Mammary microvascular endothelial cell (primary cell): ENCODE measurements at places on chromosomes 4 and X. TPM values are rescaled to one million over a fixed set of nuclear protein-coding genes. Genes with fewer than 3 reads are reported as not detected.

CLDN22 gene
- total RNA-seq = not detected in 2 replicates

DOK7 gene
- not detected in 2 replicates for total RNA-seq

CLRN2 gene
- total RNA-seq = not detected in 2 replicates

TBX22 gene
- not detected in 2 replicates for total RNA-seq

AKAP4 gene
- not detected in 2 replicates for total RNA-seq

CT83 gene
- not detected in 2 replicates for total RNA-seq

CACNA1F gene
- total RNA-seq = not detected in 2 replicates

MAGEA9B gene
- total RNA-seq = not detected in 2 replicates

DGKK gene
- total RNA-seq = not detected in 2 replicates

STAP1 gene
- not detected in 2 replicates for total RNA-seq

ARX gene
- total RNA-seq = not detected in 2 replicates

CENPVL3 gene
- total RNA-seq = not detected in 2 replicates

PLK4 gene
- 16.3 and 17.4 TPM in 2 replicates for total RNA-seq

INTU gene
- 1.6 and 1.7 TPM in 2 replicates for total RNA-seq

KIAA1210 gene
- total RNA-seq = not detected in 2 replicates

SUPT20HL2 gene
- not detected in 2 replicates for total RNA-seq

H2BW2 gene
- not detected in 2 replicates for total RNA-seq

CNGA1 gene
- total RNA-seq = not detected in 2 replicates

CDKL5 gene
- total RNA-seq = 1.5 and 1.9 TPM in 2 replicates

PCDH10 gene
- 0.25 and 0.33 TPM in 2 replicates for total RNA-seq

CT45A10 gene
- total RNA-seq = not detected in 2 replicates

AGTR2 gene
- not detected in 2 replicates for total RNA-seq

ABCG2 gene
- 5.3 and 6.0 TPM in 2 replicates for total RNA-seq

ADAMTS3 gene
- total RNA-seq = 0.80 and 0.94 TPM in 2 replicates

PDGFC gene
- total RNA-seq = 2.9 and 4.0 TPM in 2 replicates

HHIP gene
- total RNA-seq = 52.4 and 79.0 TPM in 2 replicates

CXorf49 gene
- not detected in 2 replicates for total RNA-seq

PHEX gene
- total RNA-seq = 0.34 and 0.40 TPM in 2 replicates

HSD17B10 gene
- 64.2 and 86.7 TPM in 2 replicates for total RNA-seq

HEPH gene
- total RNA-seq = 0.20 and 1.5 TPM in 2 replicates

VGLL1 gene
- not detected in 2 replicates for total RNA-seq

CSTF2 gene
- 35.5 and 36.0 TPM in 2 replicates for total RNA-seq

HOPX gene
- 25.9 and 27.2 TPM in 2 replicates for total RNA-seq

HPSE gene
- total RNA-seq = 6.9 and 7.1 TPM in 2 replicates

SOX3 gene
- not detected in 2 replicates for total RNA-seq

ADH1B gene
- not detected in 2 replicates for total RNA-seq

CCDC160 gene
- not detected in 2 replicates for total RNA-seq

ADRA2C gene
- total RNA-seq = 0.27 TPM in 1 of 2 replicates, not detected in the other

PPA2 gene
- total RNA-seq = 69.4 and 78.5 TPM in 2 replicates

SPANXB1 gene
- not detected in 2 replicates for total RNA-seq

TECRL gene
- not detected in 2 replicates for total RNA-seq

EVC gene
- 9.1 and 9.3 TPM in 2 replicates for total RNA-seq

RTL3 gene
- 0.20 TPM in 2 replicates for total RNA-seq
